Frontal cortex (tissue), 4 donors: ENCODE measurements at places on chromosomes 4 and X.

DNA sequence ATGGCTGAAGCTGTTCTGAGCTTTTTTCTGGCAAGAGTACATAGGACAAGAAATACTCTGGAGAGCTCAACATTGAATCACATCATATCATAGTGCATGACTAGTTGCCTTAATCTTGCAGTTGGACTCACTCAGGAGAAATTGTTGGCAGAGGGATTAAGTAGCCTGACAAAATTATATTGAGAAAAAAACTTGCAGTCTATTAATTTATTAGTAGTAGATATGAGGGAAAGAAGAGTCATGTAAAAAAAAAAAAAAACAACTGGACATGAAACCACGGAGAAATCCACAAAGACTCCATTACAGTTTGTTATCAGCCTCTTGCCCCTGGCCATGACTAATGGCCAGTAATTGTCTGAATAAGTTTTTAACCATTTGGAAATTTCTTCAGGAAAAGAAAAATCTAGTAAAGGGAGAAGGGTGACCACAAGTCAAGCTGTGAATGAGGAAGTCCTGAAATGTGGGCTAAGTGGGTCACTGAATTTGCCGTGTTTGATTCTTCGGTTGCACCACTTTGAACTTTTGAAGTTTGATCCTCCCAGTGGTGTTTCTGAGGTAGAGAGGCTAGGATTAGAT, 45.6 kb downstream of the FHL1 start:
- no peak for DNase-seq

DNA sequence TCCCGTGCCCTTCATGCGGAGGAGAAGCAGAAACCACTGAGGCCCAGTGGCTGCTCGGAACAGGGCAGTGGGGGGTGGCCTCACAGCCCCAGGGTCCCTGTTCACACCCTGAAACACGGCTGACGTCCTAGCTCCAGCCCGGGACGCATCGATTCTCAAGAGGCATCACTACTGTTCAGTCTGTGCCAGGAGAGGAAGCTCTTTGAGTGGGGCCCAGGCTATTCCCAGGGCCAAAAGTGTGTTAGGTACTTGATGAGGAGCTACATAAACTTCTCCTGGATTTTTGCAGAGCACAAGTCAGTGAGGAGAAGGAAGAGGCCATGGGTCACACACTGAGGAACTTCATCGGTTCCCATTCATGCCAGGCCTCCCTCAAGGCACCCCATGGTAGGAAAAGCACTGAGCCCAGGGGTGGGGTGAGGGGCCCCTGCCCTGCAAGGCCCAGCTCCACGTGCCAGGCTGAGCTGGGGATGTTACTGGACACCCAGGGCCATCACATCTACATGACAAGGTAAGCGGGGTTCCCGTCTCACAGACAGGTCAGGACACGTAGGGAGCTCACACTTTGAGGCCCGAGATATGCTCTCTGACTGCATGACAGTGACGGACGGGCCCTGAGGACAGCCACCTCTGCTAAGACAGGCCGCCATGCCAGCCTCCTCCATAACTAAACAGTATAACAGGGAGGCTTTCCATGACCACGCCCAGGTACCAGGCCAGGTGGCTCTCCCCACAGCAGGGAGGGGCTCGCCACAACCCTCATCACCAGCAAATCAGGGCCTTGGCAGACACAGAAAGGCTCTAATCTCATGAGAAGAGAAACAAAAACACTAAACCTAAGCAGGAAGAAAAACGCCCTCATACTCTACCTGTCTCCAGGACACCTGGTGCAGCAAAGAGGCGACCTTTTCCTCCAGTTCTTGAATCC, 12.4 kb downstream of the TNIP2 start:
- no peak for DNase-seq

GRCh38 chrX:30814978-30815377, 74.1 kb downstream of the TAB3 start:
- no peak for DNase-seq

GRCh38 chrX:154046031-154046781, 26.5 kb upstream of the IRAK1 start:
- no peak for DNase-seq

- DNase-seq, result no peak
Measured at GRCh38 chrX:142711796-142712290, 313.9 kb upstream of the SPANXN4 start.

- no peak for DNase-seq
Measured at GRCh38 chr4:113025416-113025815, 24.0 kb upstream of the ANK2 start.

- no peak for DNase-seq
Measured at GRCh38 chrX:638482-639131, 8.0 kb downstream of the SHOX start.

GRCh38 chr4:84971319-84971932, 4.9 kb upstream of the WDFY3 start:
- DNase-seq, result no peak

- no peak for DNase-seq
Measured at GRCh38 chr4:128416921-128417320, 129.3 kb upstream of the PGRMC2 start.

GRCh38 chr4:81337211-81337610, 122.2 kb upstream of the PRKG2 start:
- no peak for DNase-seq

DNA sequence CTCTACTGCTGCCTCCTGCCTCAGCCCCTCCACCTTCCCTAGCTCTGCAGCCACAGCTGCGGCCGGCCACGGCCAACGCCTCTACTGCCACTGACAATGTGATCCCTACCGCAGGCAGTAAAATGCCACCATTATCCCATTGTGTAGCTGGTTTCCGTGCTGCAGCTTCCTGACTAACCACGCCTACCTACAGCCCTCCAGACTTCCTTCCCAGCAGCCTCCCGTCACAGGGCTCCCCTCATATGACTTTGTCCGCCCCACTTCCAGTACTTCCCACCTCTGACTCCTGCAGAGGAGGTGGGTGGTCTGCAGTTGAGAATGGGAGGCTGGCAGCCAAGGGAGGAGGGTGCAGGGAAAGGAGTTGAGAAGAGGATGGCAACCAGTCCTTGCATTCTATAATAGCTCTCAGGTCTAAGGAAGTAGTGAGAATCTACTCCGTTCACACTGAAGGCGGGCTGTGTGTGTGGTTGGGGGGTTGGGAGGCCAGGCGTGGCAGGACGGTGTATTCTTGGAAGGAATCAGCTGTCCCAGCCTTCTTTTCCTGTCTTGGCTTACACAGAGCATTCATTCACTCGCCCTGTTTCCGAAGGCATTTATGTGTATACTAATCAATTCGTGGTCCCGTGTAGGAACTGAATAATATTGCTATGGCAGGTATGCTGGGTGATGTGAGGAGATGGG, 33.1 kb upstream of the USP51 start:
- no peak for DNase-seq

DNA sequence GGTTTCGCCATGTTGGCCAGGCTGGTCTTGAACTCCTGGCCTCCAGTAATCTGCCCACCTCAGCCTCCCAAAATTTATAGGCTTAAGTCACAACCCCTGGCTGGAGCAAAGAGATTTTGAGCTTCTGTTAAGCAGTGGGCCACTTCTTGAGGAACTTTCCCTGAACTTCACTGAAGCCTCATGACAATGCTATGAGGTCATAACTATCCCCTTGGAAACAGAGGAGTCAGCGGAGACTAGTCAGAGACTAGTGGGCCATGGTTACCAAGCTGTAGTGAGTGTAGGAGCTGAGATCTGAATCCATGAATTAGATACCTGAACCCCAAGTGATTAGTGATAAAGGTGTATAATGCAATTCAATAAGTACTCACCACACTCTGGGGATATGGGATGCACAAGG, 145.1 kb upstream of the MSX1 start:
- DNase-seq, result no peak

GRCh38 chr4:81650606-81651242, 179.0 kb upstream of the RASGEF1B start:
- DNase-seq, result no peak

GRCh38 chrX:106005684-106006083, 32.8 kb downstream of the SERPINA7 start:
- DNase-seq, result no peak

DNA sequence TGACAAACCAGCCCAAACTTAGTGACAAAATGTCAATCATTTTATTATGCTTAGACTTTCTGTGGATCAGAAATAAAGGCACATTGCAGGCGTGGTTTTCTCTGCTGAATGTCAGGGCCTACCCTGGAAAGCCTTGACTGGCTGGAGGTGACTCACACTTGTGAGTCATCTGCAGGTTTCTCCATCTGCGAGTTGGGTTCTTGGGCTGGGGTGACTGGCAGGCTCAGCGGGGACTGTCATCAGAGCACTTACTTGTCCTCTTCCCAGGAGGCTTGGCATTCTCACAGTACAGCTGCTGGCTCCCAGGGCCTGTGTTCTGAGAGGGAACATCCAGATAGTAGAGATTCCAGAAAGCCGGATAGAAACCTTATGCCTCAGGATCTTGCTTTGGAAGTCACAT, 153.8 kb upstream of the AGA start:
- no peak for DNase-seq

- DNase-seq, result no peak
Measured at GRCh38 chrX:151982222-151982621, 7.7 kb upstream of the GABRE start.

DNA sequence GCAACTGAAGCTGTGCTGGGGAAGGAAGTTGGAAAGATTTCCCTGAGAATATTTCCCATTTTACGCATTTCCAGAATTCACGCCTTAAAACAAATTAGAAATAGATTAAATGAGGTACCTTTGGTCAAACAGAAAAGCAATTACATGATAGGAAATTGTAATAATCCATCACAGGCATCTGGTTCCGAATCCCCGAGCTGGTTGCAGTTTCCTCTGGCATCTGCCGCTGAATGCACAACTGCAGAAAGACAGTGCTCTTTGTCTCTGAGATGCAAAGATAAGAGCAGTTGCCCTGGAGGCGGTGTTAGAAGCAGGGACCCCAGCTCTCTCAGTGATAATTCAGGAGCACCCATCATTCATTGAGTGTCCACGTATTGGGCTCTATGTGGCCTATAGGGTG, 224.4 kb downstream of the LDB2 start:
- DNase-seq, result no peak
